Fibroblast of the aortic adventitia (primary cell): ENCODE measurements at places on chromosomes 1 and 21. TPM values are rescaled to one million over a fixed set of nuclear protein-coding genes. Genes with fewer than 3 reads are reported as not detected.

DNA sequence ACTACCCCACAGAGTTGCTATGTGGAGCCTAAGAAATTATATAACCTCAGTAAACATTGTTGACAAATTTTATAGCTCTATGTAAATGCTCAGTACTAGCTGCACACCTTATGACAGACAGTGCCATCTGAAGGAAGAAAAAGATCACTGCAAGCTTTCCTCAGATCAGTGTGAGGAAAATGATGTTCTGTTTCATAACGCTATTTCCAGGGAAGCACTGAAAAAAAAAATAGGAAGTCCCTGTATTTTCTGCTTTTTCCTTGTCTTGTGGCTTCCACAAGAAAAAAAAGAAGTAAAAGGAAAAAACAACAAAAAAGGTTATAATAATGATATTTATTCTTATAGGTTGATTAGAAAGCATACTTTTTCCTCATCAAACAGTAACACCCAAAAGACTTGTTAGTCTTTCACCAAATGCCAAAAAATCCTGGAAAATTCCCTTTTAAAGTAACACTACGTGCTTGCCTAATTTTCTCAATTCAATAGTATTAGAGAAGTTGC lies 23.2 kb downstream of the LYST start:
- DNase-seq = peak; percentile 63

GRCh38 chr1:22689505-22689904 lies 21.1 kb upstream of the EPHB2 start:
- DNase-seq = peak; percentile 48

DNA sequence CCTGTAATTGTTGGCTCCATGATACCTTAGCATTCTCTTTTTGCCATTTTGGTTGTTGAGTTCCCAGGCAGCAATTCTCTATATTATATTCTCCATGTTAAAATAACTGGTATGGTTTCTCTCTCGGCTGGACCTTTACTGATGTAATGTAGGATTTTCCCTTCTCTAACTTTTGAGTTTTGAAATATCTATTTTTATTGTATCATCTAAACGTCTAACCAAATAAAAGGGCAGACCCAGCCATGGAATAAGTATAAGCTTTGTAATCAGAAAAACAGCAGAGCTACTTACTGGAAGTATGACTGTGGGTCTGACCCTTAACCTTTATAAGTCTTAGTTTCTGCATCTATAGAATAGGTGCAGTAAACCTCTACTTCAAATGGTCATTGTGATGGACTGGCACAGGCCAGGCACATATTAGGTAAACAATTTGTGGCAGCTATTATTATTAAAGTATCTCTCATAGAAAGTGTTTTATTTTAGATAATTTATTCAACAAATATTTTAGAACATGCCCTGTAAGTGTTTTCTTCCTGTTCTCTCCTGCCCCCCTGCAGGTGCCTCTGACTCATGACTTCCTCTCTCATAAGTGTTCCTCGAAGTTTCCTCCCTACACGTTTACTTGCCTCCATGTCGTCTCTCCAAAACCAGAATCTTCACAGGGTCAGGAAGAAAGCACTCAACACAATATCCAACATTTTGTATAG lies 224.9 kb upstream of the FGGY start:
- no peak for DNase-seq

DNA sequence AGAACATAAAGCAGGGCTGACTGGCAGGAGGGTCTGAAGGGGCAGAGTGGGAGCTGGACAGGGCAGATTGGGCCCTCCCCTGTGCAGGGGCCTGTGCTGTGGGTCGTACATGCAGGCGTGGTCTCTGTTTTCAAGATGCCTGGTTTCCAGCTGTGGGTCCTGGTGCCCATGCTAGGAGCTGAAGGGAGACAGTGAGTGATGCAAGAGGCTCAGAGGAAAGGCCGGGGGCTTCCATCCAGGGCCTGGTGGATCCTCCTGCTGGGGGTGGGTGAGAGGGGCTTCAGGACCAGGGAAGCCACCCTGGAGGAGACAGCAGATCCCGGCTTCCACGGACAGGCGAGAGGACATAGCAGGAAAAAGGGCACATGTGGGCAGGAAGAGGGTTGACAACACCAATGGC lies 349.0 kb upstream of the VAMP3 start:
- no peak for DNase-seq

DNA sequence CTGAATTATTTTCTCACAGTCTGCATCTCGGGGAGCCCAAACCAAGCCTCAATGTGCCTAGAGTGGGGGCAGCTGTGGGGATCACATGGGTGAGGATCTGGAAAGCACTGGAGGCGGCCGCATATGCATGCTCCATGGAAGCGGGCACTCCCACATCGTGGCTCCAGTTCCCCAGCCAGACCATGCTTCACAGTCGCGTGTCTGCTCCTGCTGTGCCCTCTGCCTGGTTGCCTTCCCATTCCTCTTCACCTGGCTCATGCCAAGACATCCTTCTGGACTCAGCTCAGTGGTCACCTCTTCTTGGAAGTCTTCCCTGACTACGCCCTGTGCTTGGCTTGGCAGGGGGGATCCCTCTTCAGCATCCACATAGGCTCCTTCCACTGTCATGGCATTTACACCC lies 32.8 kb downstream of the IGSF21 start:
- DNase-seq = no peak

DNA sequence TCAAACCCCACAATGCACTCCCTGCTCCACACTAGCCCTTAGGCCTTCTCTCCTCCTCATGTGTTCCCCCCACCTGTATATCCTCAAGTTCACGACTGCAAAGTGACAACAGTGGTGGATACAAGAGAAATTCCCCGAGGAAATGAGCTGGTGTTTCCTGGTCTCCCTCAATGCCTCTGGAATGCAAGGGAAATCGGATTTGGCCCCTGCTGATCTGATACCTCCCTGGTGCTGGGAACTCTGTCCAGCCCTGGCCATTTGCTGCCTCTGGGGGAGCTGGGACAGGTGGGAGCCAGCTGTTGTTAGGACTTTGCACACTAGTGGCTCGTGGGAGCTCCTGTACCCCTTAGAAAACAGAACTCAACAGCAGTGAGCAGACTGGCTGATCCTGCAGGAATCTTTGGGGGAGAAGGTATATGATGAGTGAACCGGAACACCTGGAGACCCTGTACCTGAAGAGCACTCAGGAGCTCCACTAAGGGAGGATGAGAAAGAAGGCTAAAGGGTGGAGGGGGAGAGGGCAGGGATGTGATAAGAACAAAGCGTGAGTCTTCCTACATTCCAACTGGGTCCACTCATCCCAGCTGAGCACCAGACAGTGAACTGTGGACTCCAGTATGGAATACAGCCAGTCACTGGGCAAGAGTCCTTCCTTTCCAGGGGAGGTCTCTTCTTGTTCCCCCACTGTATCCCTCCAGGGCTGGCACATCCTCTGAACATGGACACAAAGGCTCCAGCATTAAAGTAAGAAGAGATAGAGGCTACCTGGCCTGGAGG lies 69.3 kb downstream of the PLXNA2 start:
- peak; percentile 40 for DNase-seq

- no peak for DNase-seq
These were observed 588.3 kb upstream of the B3GALT2 start for GRCh38 chr1:193774536-193775323.

Gene VAV3
- 0.09 TPM in 1 of 2 replicates, not detected in the other for total RNA-seq

Gene NMNAT2
- 0.49 and 3.4 TPM in 2 replicates for total RNA-seq

Gene LCE6A
- not detected in 2 replicates for total RNA-seq
